ENCODE measurements at places on chromosomes 16 and 17. TPM values are rescaled to one million over a fixed set of nuclear protein-coding genes. Genes with fewer than 3 reads are reported as not detected.

Gene STX1B
- total RNA-seq: 7.3 TPM

DNA sequence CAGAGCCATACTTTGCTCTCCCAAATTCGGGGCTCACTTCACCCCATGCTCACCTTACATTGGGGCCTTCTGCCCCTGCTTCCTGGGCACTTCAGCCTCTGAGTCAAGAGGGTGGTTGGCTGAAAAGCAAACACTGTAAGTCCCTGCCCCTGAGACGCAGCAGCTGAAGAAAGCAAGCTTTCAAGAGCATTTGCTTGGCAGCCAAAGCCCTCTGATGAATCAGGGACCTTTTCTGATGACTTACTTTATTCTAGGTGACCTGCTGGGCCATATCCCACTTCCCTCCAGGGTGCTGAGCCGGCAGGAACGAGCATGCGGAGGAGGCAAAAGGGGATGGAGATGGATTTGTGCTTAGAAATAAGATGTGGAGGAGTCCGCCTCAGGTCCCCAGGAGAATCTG lies 147.0 kb upstream of the TNRC6C start:
- DNase-seq: no peak

Gene SKAP1
- total RNA-seq: not detected

Gene FNDC8
- not detected for total RNA-seq

DNA sequence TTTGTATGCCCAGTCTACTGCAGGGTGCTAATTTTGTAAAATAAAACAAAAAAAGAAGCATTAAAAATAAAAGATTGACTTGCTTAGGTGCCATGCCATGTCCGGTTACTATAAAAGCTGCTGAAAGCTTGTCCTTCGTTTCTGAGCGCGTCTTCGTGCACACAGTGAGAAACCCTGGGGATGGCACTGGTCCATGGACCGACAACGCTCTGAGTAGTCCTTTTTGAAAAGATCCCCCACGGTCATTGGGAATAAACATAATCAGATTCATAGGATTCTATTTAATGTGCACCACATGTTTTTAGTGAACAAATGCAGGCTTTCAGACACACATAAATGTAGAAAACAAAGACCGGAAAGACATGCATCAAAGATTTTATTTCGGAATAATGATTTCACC lies 146.3 kb downstream of the XYLT1 start:
- no peak for DNase-seq

DNA sequence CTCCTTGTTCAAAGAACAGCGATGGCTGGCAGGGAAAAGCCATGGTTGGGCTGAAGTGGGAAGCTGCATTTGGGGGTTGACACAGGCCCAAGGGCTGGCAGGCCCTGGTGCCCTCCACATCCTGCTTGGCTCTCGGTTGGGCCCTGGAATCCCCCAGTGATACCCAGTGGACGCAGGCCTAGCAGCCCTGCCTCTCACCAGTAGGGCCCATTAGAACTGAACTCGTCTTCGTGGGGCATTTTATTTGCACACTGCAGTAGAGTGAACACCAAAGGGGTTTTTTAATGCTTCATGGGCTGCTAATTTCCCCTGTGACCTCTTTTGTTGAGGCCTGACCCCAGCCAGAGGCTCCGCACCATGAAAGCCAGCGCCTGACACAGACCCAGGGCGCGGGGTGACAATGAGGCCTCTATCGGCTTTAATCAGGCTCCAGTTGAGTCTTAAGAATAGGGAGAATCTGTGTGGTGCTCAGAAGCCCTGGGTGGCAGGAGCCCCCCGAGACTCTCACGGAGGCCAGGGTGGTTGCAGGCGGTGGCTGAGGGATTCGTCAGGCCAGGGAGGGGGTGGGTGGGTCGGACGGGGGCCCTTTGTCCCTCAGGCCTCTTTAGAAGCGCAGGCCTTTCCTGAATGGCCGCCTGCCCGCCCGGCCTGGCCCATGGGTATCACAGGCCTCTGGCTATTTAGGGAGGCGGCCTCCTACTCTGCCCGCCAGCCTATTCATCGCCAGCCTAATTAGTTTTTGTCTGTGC lies 199.3 kb downstream of the NTN1 start:
- peak; percentile 94 for DNase-seq

DNA sequence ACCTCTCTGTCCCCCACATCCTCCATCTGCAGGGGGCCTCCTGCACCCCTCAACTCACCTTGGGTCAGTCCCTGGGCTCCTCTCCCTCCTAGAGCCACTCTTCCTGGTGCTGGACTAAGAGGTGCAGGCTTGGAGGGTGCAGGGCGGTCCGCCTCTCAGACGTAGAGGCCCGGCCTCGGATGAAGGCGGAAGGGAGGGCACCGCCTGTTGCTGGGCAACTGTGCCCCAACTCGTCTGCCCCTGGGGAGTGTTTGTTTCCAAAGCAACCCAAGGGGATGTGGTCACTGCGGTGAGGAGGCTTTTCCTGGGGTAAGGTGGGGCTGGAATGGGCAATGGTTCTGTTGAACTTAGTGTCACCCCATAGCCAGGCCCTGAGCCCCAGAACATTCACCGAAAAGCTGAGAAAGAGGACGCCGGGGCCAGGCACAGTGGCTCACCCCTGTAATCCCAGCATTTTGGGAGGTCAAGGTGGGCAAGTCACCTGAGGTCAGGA lies at the start of gene C16orf54:
TSS of gene C16orf54 (minus strand) at position 138 of the 493 bp plus-strand sequence. CDS start 1,039 bp downstream, outside the sequence.
- DNase-seq: no peak

GRCh38 chr17:67067571-67068482 lies 23.5 kb downstream of the CACNG1 start:
- no peak for DNase-seq

Gene CMTR2
- total RNA-seq: 32.4 TPM

GRCh38 chr16:54171626-54172537 lies 114.7 kb downstream of the IRX3 start:
- DNase-seq: peak; percentile 44

- DNase-seq: no peak
Measured at GRCh38 chr16:52465711-52466267, 81.2 kb downstream of the TOX3 start.

DNA sequence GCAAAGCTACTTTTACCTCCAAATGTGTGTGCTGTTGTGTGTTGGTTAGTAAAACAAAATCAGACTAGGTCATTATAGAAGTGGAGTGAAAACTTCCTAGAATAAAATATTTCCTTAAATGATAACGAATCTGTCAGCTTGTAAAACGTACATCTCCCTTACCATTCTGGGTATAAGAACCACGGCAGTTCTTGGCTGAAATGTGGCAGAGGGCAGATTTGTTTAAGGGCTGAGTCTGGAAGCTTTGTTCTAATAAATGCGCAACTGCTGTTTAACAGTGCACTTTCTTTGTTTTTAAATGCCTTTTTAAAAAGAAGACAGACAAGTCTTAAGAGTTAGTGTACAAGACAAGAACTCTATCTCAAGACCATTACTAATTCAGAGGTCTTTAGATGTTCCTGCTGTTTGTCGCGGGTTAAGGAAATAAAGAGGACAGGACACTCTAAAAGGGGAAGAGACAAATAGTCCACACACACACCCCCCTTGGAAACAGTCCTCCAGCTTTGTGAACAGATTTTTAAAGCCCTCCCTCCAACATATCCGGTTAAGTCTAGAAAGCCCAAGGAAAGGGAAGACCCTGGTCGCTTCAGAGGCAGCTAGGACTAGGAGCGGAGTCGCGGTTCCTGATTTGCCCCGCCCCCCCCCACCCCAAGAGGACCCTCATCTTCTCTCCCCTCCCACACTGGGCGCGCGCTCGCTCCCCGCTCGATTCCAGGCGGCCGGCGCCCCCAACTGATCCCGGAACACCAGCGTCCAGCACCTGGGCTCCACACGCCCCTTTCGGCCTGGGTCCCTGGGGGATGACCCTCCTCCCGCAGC lies 658 bp downstream of the SYNRG start:
- DNase-seq: peak; percentile 87

GRCh38 chr17:45345246-45345553 lies 28.4 kb upstream of the MAP3K14 start:
- DNase-seq: no peak

DNA sequence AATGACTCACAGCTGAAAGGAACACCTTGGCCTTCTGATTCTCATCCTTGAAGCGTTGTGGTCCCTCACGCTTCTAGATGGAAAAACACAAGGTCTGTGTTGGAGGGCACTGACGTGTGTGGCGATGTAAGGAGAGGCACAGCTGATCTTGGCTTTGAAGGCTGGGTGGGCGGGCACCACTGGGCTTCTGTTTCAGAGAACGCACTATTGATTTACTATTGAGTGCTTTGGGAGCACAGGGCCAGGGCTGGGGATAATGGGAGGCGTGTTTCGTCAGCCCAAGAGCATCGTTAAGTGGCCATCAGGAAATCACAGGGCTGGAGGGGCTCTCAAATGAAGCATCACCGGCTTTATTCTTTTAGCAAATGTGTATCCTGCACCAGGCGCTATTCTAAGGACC lies 70.7 kb downstream of the CMIP start:
- DNase-seq: no peak

DNA sequence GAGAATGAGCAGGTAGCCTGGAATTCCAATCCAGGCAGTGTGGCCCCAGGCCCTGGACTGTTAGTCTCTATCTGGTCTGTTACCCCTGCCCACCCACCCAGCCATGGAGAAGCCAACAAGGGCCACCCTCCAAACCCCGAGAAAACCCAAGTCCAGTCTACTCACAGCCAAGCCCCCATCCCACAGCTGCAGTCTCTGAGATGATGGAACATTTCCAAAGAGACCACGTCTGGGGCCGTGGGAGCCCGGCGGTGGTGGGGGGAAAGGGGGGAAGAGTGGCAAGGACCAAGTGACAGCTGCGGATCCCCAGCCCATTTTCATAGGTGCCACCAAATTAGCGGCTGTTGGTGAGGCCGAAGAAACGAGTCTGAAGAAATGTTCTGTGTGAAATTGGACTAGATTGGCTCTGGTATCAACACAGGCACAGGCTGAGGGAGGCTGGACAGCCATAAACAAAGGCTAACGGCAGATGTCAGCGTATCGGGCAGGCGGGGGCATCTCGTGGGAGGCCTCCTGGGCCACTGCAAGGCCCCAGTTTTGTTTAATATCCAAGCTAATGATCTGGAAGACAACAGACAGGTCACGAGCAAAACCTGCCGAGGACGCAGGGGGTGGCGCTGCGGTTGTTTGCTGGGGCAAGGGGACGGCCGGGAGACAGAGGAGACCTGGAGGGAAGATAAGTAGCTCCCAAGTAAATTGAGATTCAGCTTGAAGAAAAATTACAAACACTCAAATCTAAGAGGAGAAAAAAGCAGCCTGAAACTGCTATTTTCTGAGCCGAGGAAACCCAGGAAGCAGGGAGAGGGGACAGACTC lies 53.4 kb downstream of the RBFOX3 start:
- DNase-seq: no peak

GRCh38 chr17:2982854-2983253 lies 80.6 kb downstream of the OR1D5 start:
- DNase-seq: no peak

Gene NUPR1
- 0.03 TPM for total RNA-seq

DNA sequence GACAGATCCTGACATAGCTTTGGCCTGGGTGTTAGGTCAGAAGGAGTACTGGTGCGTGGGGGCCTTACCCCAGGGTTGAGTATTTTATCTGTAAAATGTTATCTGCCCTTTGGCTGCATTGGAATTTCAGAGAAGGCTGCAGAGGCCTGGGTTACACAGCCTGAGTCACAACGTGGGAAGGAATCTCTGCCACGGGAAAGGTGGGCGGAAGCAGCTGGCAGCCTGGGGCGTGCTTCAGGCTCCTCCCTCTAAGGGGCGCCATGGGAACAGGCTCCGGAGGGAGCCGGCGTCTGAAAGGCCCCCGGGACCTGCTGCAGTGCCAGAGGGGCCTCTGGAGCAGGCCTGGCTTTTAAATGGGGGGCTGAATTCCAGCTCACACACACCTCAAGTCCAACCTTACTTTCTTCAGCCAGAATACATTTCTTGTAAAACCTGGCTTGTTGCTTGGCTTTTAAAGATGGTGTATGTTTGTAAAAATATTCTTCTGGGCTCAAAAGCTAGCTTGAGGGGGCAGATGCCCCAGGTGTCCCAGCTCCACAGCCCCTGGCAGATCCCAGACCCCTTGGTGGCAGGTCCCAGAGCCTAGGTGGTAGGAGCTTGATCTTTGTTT lies 142.2 kb downstream of the RAB11FIP4 start:
- DNase-seq: peak; percentile 66

GRCh38 chr17:77332981-77333685 lies 192.4 kb downstream of the SEC14L1 start:
- DNase-seq: no peak

GRCh38 chr16:14121142-14121541 lies 50.0 kb downstream of the MRTFB start:
- no peak for DNase-seq

All from neural progenitor cell (in vitro differentiated cells).